ENCODE measurements at places on chromosomes 5 and 9. TPM values are rescaled to one million over a fixed set of nuclear protein-coding genes. Genes with fewer than 3 reads are reported as not detected.

GABRA6 gene
- not detected for total RNA-seq

CCDC192 gene
- total RNA-seq = not detected

CLIC3 gene
- 5.8 TPM for total RNA-seq

C5orf34 gene
- 1.3 TPM for total RNA-seq

HTR1A gene
- not detected for total RNA-seq

GRIA1 gene
- total RNA-seq = 0.50 TPM

Data from smooth muscle cell of trachea (primary cell).